ENCODE measurements at places on chromosomes 2 and 18.

GRCh38 chr18:27808683-27809082 lies 368.2 kb downstream of the CDH2 start:
- DNase-seq, result no peak

DNA sequence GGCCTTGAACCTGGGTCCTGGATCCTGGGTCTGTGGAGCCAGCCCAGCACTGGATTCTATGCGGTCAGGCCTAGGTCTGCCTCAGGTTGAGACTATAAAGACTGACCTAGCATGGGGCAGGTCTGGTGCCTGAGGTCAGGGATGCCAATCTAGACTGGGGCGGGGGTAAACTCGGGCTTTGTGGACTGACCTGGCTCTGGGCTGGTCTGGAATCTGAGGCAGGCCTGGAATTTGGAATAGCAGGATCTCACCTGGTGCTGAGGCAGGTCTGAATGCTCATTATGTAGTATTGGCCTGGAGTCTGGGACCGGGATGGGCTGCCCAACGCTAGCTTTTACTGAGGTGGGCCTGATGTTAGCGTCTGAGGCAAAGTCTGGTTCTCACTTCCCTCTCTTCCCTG lies 256.0 kb downstream of the KIAA1328 start:
- no peak for DNase-seq

- DNase-seq, result no peak
These were observed 16.3 kb downstream of the DYNC2LI1 start for GRCh38 chr2:43790147-43790546.

DNA sequence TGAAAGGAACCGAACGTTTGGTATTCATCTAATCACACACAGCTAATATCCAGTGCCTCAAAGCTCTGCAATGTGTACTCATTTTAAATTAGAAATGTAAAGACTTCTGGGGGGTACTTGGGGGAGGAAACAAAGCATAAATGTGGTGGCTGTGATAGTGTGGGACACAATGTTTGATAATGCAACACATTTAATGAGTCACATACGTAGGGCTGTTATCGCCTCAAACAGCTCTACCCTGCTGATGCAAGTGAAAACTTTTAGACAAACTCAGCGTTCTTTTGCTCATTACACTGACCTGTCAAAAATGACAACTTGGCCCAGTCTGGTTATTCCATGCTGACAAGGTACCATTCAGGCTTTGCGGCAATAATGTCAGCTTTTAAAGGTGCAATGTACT lies 1227.1 kb upstream of the CELF4 start:
- DNase-seq, result no peak

GRCh38 chr18:13261661-13262357 lies 43.2 kb downstream of the LDLRAD4 start:
- DNase-seq, result no peak

- no peak for DNase-seq
These were observed 59.6 kb downstream of the SP110 start for GRCh38 chr2:230160112-230160660.

DNA sequence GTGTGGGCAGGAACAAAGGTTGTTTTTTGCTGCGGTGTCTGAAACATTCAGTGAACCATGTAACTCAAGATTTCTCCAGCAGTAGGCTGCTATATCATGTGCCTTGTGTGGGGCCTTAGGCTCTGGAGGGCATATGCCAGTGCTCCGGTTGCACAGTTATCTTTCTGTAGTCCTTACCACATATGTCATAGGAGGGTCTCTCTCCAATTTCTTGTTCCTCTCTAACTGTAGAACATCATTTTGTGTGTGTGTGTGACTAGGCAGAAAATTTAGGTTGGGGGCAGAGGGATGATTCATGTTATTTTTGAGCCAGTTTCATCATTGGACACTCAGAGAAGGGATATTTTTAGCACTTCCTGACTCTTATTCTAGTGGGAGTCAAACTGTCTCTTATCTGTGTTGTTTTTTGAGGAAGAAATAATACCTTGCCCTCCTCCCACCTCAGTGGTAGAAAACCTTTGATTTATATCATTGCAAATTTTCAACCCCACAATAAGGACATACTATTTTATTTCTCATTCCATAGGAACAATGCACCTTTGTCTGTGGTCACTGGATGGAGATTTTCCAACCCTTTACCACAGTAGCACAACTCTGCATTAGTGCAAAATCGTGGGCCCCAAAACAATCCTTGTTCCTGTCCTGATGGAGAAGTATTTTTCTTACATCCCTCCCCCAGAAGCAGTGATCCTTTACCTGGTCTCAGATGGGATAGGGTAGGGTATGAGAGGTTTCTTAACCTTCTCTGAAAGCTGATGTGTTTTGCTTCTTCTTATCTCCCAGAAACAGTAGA lies 113.9 kb downstream of the CCDC74A start:
- no peak for DNase-seq

GRCh38 chr18:40821596-40822243 lies 1133.3 kb upstream of the PIK3C3 start:
- no peak for DNase-seq

DNA sequence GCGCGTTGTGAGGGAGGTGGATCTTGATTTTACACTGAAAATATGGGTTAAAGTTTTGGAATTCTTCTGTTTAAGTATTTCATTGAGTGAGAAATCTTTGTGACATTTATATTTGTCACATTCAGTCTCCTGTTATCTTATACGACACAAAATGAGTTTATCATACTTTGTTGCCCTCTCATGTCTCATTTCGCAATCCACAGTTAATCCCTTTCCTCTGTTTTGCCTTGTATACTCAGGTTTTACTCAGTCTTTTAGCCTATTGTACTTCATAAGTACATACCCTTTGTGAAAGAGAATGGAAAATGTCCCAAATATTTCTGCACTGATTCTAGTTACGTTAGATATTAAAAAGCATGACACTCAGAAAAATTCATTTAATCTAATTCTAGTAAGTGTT lies 142.7 kb downstream of the ATP9B start:
- DNase-seq, result no peak

GRCh38 chr2:45932278-45932975 lies 281.0 kb downstream of the PRKCE start:
- DNase-seq, result no peak

DNA sequence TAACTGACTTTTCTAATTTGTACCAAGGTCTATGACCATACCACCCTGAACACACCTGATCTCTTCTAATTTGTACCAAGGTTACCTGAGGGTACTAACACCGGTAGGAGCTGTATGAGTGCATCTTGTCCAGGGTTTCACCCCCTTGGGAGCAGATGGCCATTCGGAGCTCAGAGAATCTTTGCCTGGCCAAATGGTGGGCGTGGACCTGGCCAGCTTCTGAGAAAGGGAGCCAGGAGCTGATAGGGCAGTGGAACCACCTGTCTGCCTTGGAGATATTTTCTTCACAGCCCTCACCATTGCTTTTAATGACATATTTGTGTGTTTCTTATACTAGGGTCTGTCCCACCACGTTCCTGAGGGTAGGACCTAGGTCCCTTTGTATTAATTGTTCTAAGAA lies 188.9 kb downstream of the LDLRAD4 start:
- no peak for DNase-seq

GRCh38 chr2:57217013-57217412 lies 829.6 kb upstream of the VRK2 start:
- DNase-seq, result no peak

DNA sequence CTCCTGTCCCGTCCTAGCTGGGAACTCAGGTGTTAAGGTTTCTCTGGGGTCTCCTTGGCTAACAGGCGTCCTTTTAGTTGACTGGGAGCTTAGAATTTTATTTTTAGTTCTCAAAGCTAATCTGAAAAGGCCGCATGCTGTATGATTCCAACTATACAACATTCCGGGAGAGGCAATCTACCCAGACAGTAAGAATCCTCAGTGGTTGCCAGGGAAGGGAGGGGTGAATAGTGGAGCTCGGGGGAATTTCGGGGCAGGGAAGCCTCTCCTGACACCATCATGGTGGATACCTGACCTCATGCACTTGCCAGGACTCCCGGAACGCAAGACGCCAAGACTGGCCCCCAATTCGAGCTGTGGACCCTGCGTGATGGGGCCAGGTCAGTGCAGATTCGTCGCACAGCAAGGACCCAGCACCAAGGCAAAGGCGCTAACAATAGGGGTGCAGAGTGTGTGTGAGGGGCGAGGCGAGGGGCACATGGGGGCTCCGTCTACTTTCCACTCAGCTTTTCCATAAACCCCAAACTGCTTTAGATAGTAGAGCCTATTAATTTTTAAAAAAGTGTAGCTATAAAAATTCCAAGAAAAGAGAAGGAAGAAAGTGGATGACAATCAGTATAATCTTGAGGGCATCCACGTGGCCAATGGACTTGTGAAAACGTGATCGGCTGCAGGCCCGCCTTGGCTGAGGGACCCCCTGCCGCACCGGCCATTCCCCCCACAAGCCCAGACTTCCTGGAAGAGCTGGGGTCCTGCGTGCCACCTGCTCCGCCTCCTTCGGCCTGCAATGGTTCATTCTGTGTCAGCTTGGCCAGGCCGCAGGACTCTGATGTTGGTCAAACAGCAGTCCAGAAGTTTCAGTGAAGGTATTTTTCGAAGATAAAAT lies 17.3 kb downstream of the PDCD1 start:
- DNase-seq, result no peak

DNA sequence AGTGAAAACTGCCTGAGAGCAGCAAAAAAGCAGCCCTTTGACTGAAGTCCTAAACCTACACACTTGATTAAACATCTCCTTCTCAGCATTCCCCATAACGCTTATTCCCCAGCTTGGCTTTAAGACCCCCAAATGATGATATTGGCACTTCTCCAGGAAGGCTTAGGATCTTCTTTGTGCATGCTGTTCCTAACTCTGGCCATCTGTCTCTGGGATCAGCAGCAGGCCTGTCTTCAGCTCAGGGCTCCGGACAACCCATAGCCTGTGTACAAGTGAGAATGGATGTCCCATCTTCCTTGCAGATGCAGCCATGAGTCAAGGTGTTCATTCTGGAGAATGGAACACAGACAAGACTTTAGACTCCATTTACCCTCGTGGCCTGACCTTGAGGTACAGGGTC lies 81.6 kb upstream of the TMEM17 start:
- DNase-seq, result no peak

GRCh38 chr18:64100116-64100922 lies 48.6 kb downstream of the LINC00305 start:
- no peak for DNase-seq

DNA sequence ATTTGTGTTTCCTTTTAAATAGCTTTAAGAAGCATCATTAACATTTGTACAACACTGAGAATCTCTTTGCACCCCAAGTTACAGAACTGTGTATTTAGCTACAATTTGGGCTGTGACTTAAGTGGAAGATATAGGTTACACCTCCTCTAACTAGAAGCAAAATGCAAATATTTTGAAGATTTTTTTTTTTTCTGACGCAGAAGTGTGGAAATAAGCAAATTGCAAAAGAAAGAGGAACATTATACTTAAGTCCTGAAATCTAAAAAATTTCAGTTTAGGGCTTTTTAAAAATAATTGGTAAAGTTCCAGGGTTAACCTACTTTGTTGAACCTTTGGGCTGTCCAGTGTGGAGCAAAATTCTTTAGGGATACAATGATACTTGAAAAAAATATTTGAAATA lies 41.4 kb upstream of the RBMS1 start:
- no peak for DNase-seq

DNA sequence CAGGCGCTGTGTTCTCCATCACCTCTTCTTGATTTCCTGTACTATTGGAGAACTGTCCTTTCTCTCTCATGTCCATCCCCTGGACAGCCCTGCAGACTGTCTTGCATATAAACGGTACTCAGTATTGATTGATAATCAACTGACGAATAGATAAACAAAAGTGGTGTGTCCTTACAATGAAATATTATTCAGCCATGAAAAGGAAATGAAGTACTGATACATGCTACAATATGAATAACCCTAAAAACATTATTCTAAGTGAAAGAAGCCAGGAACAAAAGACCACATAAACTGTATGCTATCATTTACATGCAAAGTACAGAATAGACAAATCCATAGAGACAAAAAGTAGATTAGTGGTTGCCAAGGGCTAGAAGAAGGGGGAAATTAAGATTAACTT lies 77.6 kb downstream of the SDC1 start:
- DNase-seq, result no peak

GRCh38 chr2:143146815-143147530 lies 17.8 kb downstream of the ARHGAP15 start:
- no peak for DNase-seq

DNA sequence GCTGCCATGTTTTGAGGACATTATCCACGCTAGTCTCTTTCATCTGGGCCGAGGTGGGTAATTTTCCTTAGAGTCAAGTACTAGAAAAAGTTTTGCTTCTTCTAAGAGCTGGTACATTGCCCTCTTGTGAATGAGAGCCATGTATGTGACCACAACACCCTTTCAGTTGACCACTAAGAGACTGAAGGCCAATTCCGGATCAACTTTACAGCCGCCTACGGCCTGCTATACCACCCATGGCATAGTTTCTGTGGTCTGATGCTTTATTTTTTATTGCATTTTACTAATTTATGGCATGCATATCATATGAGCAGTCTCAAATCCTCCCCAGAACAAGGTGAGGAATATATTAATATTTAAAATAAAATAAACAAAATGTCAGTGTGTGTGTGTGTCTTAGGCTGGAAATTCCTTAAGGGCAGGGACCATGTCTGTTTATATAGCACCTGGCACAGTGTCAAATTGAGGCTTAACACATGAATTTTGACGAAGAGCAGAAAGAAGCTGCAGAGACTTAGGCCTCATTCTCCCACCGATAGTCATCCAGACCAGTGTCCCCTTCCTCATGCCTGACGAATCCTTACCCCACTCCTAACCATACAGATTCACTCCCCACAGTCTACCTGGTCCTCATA lies 35.4 kb downstream of the PSD4 start:
- DNase-seq, result no peak

DNA sequence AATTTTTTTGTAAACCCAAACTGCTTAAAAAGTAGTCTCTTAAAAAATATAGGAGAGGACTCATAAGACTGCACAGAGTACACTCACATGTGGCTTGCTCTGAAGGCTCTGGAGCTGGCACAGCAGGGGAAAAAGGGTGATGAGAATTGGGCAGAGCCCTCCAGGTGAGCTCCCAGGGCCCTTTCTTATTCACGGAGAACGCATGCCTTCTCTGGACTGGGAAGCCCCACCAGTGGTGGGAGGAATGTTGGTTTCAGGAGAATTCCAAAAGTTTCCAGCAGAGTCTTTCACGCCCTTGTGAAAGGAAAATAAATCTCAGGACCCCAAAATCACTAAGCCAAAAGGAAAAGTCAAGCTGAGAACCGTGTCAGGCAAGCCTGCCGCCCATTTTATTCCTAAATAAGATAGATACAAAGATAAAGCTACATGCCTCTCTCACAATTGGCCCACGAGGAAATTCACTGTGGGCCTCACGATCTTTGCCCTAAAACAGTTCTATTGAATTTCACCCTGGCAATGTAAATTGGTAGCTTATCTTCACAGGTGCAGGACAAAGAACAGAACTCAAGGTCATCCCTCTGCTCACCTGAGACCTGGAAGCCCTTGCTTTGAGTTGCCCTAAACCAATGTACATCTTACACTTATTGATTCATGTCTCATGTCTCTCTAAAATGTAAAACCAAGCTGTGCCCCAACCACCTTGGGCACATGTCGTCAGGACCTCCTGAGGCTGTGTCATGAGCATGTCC lies 15.5 kb upstream of the MC5R start:
- no peak for DNase-seq

DNA sequence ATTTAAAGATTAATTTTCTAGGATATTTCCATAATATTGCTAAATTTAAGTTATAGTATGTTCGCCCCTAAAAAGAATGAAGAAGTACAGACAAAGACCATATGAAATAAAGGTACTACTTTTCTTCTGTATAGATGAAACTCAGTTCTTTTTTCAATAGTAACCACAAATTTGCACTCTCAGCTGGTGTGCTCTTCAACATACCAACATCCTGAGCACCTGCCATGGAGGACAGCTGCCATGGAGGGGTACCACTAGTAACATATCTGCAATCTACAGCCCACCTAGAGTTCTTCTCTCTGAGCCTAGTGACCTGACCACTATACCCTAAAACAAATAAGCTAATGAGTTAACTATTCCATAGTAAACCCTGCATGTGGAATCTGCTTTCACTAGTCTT lies 36.8 kb upstream of the ERCC3 start:
- DNase-seq, result no peak
